GM04503 (cell line): ENCODE measurements at places on chromosomes 11 and 22.

GRCh38 chr11:44979543-44980399, 29.1 kb upstream of the TP53I11 start:
- DNase-seq = no peak

DNA sequence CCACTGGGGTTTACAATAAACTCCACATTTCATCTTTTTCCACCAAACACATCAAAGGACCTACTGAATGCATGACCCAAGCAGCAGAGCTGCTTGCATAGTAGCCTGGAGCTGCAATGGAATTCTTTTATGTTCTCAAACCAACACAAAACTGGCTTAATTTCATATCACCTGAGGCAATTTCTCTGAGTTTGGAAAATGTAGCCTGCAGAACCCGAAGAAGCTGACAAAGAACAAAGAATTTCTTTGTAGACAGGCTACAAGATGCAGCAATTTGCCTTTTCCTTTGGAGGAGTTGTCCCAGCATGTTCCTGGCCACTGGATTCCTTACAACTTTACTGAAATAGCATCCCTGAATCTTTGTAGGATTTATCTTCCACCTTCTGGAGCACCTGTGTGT, 5.5 kb upstream of the TECTA start:
- no peak for DNase-seq

DNA sequence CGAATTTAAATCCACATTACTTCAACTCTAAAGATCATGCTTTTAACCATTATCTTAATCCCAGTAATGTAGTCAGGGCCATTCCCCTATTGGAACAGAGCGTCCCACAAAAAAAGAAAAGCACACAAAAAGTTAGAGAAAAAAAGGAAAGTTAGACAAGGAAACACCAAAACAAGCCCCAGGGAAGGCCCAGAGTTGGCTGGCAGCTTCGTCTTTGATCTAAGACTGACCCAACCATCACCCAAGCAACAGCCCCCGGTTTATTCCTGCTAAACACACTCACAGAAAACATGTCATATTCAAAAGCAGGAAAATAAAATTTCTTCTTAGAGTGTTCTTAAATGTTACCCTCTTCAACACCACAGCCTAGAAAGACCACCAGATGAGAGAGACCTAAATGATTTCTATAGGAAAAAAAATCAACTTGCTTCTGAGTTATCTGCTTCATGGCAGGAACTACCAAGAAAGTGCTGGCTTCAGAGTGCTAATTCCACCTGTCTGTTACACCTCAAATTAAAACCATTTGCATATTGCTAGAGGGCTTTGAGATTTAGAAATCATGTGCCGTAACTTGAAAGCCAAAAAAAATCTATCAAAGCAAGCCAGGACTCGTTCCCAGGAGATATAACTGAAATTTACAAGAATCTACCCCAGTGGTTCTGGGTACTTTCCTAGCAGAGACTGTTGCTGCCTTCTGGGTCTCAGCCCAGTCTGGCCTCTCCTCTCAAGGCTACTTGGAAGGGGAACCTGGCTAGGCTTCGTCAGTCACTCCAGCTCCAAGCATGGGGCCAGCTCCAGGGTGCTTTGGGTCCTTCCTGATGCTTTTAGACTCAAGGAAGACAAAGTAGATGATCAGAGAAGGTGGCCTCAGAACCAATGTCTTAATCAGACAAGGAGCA, 31.2 kb downstream of the POU2AF3 start:
- no peak for DNase-seq

DNA sequence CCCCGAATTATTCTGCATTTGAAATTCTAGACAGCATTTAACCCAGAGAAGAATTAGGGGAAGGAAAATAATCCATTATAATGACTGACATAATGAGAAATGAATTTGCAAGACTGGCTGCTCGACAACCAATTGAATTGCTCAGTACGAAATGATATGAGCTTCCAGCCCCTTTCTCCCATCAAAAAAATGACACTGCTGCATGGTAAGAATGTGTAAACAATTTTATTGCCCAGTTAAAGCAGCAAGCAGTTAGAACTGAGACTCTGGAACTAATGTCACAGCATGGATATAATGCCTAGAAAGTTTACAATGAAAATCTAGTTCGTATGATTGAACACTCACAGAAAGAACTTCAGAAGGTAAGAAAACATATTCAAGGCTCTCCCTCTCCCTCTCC, 24.7 kb upstream of the PCF11 start:
- no peak for DNase-seq

DNA sequence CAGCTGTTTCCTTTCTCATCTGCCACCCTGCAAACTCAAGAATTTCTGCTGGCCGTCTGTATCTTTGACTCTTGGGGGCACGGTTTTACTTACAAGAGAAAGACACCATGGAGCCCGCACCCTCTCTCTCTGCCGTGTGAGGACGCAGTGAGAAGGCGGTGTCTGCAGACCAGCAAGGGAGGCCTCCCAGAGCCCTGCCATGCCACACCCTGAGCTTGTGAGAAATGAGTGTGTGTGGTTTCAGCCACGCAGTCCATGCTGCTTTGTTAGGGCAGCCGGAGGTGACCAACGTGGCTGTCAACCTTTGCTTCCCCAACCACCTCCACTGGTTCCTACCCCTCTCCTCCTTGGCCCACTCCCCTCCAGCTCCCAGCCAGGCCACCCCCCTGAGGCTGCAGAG, 70.1 kb upstream of the NUP50 start:
- no peak for DNase-seq

DNA sequence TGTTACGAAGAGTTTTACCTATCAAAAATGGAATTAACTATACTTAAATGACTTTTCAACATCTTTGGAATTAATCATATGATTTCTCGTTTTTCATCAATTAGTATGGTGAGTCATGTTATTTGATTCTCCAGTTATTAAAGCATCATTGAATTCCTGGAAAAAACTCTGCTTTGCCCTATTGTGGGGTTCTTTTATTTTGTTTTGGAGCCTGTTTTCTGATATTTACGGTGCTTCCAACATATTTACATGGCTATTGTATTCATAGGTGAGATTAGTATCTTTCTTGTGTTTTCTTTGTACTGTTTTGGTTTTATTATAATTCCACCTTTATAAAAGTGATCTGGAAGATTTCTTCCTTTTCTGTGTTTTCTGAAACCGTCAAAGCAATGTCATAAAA, 902.7 kb downstream of the TBC1D22A start:
- DNase-seq = no peak

GRCh38 chr22:49535126-49535525, 292.5 kb downstream of the BRD1 start:
- DNase-seq = no peak

GRCh38 chr11:33065445-33066178, 26.2 kb downstream of the TCP11L1 start:
- no peak for DNase-seq

DNA sequence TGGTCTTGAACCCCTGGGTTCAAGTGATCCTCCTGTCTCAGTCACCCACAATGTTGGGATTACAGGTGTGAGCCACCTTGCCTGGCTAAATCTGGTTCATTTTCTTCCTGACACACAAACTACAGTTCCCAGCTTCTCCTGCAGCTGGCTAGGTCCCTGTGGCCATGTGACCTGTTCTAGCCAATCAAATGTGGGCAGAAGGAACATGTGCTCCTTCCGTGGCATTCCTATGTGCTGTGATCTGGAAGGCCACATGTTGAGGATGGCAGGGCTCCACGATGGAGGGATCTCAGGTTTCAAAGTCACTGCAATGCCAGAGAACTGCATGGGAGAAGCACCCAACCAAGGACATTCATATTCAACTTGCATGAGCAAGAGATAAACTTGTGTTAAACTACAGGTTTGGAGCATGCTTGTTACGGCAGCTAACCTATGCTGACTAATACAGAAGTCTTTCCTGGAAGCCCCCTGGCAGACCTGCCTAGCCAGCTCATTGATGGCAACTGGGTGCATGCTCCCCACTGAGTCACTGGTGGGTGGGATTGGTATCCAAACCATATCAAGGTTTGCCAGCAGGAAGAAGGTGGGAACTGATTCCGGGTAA, 86.0 kb downstream of the RPS6KA4 start:
- no peak for DNase-seq

DNA sequence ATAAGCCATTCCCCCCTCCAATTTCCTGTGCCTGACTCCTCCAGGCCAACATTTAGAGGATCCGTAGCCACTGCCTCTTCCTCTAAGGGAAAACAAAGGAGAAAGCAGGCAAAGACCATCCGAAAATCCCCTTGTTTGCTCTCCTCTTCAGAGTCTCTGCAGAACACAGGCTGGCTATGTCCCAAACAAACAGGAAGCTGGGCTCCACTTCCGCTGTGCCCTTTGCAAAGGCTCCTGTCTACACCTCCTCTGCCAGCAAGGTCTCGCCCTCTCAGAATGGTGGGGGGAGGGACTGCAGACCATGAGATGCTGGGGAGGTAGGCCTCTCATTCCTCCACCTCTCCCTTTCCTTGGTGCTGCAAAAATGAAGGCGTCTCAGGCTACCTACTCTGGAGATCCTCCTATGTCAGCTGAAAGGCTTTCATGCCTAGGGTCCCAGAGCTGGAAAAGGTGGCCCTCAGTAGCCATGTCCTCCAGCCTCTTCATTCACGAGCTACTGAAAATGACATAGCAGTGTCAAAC, 596.2 kb downstream of the BUD13 start:
- no peak for DNase-seq

DNA sequence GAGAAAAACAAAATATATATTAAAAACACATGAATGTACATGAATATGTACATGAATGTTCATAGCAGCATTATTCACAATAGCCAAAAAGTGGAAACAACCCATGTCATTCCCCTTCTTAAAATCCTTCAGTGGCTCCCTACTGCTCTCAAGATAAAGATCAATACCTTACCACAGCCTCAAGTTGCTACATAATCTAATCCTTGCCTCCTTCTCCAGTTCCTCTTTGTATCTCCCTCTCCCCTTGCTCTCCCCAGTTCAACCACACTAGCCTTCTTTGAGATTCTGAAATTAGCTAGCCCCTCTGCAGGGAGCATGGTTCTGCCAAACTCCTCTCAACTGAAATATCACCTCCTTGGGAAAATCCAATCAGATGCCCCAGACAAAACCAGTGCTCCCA, 28.1 kb downstream of the MTMR2 start:
- no peak for DNase-seq

DNA sequence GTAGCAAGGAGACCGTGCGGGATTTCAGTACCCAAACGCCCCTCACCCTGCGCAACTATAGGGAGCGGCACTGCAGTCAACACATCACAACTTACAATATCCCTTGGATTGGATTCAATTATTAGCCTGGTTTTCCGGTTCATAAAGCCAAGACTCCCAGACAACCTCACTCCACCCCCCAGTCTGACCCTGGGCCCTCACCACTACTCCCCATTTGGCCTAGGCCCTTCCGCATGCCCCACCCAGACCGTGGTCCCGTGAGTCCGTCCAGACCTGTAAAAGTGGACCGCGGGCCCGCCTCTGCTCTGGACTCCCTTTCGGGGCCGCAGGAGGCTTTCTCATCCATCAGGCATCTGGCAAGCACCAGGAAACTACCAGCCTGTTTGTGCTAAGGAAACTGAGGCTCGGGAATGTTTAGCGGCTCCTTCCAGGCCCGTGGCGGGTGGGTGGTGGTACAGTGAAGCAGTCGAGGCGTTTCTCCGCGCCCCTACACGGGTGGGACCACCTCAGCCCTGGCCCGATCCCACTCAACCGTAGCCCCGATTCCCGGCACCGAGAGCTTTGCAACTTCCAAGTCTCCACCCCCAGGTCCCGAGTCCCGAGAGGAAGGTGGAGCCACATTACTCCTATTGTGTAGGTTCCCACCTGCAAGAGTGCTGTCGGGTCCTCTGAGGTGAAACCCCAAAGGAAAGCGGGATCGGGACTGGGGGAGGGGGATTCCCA, 679 bp upstream of the DPP3 start:
- DNase-seq = no peak

DNA sequence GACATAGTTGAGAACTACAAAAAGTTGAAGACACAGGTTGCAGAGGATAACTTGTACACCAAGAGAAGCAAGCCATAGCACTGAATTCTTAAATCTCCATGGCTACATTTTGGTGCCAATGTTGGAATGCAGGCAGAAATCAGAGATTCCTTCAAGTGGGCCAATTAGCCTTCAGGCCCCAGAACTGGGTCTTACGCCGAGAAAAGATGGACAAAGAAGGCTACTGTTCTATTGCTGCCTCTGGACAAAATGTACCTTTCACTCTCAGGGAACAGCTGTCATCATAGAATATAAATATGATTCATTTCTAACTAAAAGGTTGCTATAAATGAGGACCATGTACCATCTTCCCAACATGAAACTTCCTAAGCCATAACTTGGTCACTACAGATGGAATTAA, 13.7 kb downstream of the TMEM216 start:
- no peak for DNase-seq

DNA sequence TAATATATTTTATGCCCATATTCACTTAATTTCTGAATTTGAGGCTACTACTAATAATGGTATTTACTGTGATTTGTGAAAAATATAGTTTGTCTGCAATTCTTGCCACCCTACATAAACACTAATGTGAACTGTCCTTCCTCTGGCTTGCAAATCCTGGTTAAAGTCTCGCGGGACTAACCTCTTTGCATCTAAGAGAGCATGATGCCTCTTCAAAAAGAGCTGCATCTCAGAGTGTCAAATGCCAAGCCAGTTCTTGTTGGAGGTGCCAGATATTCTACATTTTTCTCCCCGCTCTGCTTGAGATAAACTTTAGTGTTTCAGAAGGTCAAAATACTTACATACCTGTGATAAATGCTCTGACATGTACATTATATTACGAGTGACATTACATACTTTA, 2.1 kb downstream of the ARHGAP42 start:
- no peak for DNase-seq

DNA sequence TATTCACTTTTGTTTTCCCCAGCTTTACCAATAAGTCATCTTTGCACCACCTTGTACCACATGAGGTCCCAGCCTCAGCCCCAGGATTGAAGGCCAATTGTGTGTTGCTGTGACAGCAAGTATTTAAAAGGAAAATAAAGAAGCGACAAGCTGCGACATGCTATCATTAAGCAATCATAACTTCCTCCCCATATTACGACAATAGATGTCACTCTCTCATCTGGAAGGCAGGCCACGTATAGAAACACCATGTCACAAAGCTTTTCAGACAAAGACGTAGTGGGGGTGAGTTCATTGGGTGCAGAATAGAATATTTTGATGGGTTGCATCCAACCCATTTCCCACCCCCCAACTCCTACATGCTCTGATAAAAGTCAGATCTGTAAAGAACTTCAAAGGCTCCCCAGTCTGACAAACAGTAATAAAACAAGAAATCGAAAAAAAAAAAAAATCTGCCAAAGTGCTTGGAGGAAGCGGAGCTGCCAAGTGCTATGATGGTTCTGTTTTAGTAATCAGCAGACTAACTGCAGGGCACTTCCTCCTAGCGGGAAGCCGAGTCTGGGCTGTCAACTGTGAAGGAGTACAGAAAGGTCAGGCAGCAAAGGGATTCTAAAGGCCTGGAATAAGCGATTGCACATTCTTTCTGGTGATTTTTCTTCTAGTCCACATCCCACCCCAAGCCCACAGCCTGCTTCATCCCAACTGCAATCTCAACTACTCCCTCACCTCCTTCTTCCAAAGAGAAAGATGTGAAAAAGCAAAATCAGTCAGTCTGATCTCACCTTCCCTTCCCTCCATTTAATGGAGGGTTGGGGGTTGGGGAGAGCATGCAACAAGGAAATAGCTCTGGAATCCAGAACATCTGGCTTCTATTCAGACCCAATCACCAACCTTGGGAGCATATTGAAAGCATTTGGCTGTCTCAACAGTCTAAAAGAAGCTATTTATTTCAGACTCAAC, 131.4 kb upstream of the UBASH3B start:
- peak; percentile 53 for DNase-seq

- DNase-seq = no peak
These were observed 806 bp upstream of the SMDT1 start for GRCh38 chr22:42078469-42079318.
